IgD-negative memory B cell (primary cell): ENCODE measurements at places on chromosomes 7 and 10. TPM values are rescaled to one million over a fixed set of nuclear protein-coding genes. Genes with fewer than 3 reads are reported as not detected.

The SLC29A4 gene
- polyA plus RNA-seq, result not detected

The COL17A1 gene
- polyA plus RNA-seq, result not detected

The SGMS1 gene
- polyA plus RNA-seq, result 12.4 TPM

The NUTM2D gene
- polyA plus RNA-seq, result 0.19 TPM

The NOLC1 gene
- polyA plus RNA-seq, result 56.9 TPM

The SVIL gene
- 2.6 TPM for polyA plus RNA-seq

The SORBS1 gene
- 0.41 TPM for polyA plus RNA-seq

The CDK14 gene
- polyA plus RNA-seq, result 53.0 TPM

The LOXL4 gene
- 0.08 TPM for polyA plus RNA-seq

The OR2A42 gene
- not detected for polyA plus RNA-seq

The IRF5 gene
- 132 TPM for polyA plus RNA-seq

The TMEM26 gene
- polyA plus RNA-seq, result not detected

The DRGX gene
- polyA plus RNA-seq, result not detected

The CALD1 gene
- 0.89 TPM for polyA plus RNA-seq

The C10orf105 gene
- not detected for polyA plus RNA-seq

The CTAGE4 gene
- polyA plus RNA-seq, result not detected

The TRIM50 gene
- polyA plus RNA-seq, result not detected

The AQP1 gene
- polyA plus RNA-seq, result not detected

The IFIT1B gene
- not detected for polyA plus RNA-seq

The SUN3 gene
- polyA plus RNA-seq, result not detected

The IDI2 gene
- not detected for polyA plus RNA-seq

The PAX4 gene
- polyA plus RNA-seq, result not detected

The VAX1 gene
- polyA plus RNA-seq, result not detected

The C10orf53 gene
- not detected for polyA plus RNA-seq

The NOS3 gene
- polyA plus RNA-seq, result 2.0 TPM

The CCSER2 gene
- polyA plus RNA-seq, result 41.3 TPM

The PTPN20 gene
- 1.4 TPM for polyA plus RNA-seq

The TMEM236 gene
- polyA plus RNA-seq, result not detected

The SRRM3 gene
- not detected for polyA plus RNA-seq

The SH2D4B gene
- polyA plus RNA-seq, result not detected

The NKX6-2 gene
- polyA plus RNA-seq, result not detected

The MRC1 gene
- not detected for polyA plus RNA-seq

The TMEM176A gene
- not detected for polyA plus RNA-seq

The RPEL1 gene
- not detected for polyA plus RNA-seq

The GIMAP2 gene
- polyA plus RNA-seq, result 11.9 TPM

The TNRC18 gene
- polyA plus RNA-seq, result 1.3 TPM

The COL28A1 gene
- polyA plus RNA-seq, result not detected

The LIPM gene
- polyA plus RNA-seq, result not detected

The PLEKHS1 gene
- not detected for polyA plus RNA-seq

The GATA3 gene
- 2.0 TPM for polyA plus RNA-seq

The HTR5A gene
- not detected for polyA plus RNA-seq

The KIN gene
- polyA plus RNA-seq, result 5.6 TPM

The RASA4B gene
- polyA plus RNA-seq, result 7.4 TPM

The DKK1 gene
- not detected for polyA plus RNA-seq

The FOXI2 gene
- polyA plus RNA-seq, result not detected

The HKDC1 gene
- polyA plus RNA-seq, result 0.43 TPM

The WNT8B gene
- polyA plus RNA-seq, result not detected

The MSMB gene
- polyA plus RNA-seq, result not detected

The NEUROD6 gene
- polyA plus RNA-seq, result not detected

The MMS19 gene
- polyA plus RNA-seq, result 29.1 TPM

The EVX1 gene
- not detected for polyA plus RNA-seq

The TAS2R40 gene
- polyA plus RNA-seq, result not detected

The MUC3A gene
- not detected for polyA plus RNA-seq

The SMKR1 gene
- polyA plus RNA-seq, result 8.3 TPM

The PDE1C gene
- polyA plus RNA-seq, result not detected

The APBB1IP gene
- 66.4 TPM for polyA plus RNA-seq

The OR2A12 gene
- polyA plus RNA-seq, result not detected

The PPIA gene
- polyA plus RNA-seq, result 4,265 TPM

The OR13A1 gene
- polyA plus RNA-seq, result 0.55 TPM

The H2BK1 gene
- polyA plus RNA-seq, result not detected
